Colonic mucosa (tissue), 4 donors: ENCODE measurements at places on chromosomes 16 and 17. TPM values are rescaled to one million over a fixed set of nuclear protein-coding genes. Genes with fewer than 3 reads are reported as not detected.

DNA sequence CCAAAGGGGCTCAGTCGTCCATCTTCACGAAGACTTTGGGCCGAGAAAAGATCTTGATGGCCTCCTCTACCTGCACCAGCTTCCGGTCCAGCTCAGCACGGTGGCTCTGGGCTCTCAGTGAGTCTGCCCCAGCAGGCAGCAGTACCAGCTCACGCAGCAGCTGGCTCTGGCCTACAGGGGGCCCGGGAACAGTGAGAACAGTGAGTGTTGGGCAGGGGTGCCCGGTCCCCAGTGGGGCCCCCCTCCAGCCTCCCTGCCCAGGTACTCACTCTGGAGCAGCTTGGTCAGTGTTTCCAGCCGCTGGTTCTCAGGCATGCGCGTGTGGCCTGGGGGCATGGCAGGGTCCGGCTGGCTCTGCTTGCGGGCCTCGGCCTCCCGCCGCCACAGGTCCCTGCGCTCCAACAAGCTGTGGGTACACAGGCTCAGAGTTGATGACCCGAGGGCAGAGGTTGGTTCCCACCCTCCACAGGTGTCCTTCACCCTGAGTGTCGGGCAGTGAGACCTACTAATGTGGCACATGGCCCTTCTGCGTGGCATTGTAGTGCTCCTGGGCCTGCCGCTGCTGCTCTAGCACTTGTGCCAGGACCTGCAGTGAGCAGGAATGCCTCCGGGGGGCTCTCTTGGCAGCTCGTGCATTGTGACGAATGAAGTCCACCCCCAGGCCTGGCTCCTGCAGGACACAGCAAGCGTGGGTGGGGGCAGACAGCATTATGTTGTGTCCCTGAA is 2.6 kb downstream of the PARD6A start:
- DNase-seq: no peak

DNA sequence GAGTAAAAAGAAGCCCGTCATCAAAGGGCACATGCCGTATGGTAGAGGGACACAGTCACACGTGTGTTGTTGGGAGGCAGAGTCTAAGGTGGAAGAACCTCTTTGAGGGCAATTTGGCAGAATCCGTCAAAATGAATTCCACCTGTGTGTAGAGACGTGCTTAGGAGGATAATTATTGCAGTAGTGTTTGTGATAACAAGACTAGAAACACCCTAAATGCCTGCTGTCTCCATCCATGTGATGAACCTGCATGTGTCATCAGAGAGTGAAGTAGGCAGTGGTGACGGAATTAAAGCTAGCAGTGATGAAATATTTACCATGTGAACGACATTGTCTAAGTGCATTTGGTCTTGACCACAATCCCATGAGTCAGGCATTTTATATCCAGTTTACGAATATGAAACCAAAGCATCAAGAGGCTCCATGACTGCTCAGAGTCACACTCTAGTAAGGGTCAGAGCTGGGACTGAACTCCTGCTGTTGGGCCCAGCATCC is 61.3 kb upstream of the ADORA2B start:
- DNase-seq: no peak

DNA sequence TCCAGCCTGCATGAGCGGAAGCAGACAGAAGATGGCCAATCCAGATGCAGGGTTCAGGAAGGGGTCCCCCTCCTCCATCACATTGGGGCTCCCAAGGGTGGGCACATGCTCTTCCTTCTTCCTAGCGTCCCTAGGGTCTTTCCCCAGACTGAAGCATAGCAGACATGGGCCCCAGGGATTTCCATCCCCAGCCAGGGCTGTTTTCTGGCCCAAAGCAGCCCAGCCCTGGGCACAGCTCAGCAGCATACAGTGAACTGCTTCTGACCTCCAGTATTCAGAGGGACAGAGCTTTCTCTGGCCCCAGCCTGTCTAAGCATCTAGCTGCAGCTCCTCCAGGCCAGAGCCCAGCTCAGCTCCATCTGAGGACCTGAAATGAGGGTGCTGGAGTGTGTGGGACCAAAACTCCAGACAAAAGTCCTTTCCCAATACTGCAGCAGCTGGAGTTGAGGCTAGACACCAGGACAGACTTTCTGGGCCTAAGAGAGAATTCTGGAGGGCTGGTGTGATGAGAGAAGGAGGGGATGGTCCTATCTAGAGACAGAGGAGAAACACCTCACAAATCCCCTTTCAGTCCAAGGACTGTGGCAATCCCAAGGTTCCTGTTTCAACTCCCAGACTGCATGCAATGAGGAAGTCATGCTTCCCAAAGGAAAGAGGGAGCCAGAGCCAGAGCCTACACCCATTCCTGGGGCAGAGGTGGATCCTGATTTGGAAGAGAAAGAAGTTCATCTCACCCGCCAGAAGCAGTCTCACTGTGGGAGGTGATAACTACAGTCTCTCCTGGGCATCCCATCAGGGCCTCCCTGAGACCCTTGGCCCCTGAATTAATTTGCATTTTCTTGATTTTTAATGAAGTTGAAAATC is 4.5 kb upstream of the FOXN1 start:
- peak; percentile 59 for DNase-seq

DNA sequence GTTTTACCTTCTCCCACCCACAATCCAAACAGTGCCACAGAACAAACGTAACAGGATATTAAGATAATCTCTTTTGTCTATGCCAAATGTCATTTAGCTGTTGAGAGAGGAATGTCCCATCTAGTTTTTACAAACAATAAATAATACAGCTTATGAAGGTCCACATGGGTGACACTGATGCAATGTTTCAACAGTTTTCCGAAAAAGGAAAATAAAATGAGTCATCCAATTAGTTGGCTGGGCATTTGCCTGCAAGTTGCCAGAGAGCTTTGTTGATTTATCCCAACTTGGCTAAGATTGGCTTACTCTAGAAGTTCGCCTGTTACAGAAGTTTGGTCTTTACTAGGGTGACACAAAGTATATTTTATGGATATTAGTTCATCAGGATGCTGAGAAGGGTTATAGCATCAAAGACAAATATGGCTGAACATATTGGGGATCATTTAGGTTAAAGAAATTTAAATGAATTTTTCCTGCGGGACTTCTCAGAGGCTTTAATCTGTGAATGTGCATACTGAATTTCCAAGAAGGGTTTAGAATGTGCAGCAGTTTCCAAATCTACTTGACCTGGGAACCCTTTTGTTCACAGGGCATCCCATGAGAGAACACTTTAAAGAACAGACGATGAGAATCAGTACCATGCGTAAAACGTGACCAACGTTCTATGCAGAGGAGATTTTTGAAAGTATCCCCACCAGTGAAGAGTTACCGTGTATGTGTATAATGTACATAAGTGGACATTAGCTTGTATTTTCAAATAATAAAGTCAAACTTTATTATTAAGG is 73.1 kb downstream of the CDH13 start:
- DNase-seq: peak; percentile 22

- no peak for DNase-seq
Observed at GRCh38 chr17:42878123-42878880, 22.3 kb upstream of the G6PC1 start.

DNA sequence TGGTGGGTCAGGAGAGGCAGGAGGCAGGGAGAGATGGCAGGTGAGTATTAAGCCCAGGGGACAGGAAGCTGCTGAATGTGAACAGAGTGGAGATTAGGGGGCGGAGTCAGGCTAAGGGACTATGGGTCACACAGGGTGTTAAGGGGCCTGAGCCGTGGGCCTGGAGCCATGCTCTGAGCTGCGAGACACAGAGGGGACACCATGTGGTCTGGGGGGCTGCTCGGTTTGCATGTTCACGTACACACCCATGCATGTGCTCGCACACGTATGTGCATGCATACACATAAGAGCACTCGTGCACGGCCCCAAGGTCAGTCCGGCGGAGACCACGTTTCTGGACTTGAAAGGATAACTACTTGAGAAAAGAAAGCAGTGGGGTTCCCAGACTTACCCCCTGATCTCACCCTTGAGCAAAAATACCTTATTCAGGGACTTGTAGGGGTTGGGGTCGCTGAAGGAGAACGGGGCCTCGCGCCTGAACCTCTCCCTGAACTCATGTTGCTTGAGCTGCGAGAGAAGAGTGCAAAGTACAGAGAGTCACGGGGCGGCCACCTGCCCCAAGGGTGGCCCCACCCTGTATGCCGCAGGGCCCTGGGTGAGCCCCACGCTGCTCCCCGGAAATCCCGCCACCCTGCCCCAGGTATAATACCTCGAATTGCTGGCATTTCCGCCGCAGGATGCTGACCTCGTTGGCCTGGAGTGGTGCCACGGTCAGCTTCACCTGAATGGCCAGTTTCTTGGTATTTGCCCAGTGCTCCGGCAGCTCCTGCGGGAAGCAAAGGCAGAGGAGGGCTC is 50.8 kb downstream of the DNAH17 start:
- peak; percentile 47 for DNase-seq

Gene NACA2
- not detected for total RNA-seq

Gene KRT31
- not detected for total RNA-seq
